ENCODE measurements at places on chromosomes 11 and 22.
A peak's percentile ranks its signal among the peaks of the same experiment; 100 is the strongest.

- DNase-seq, result peak; percentile 26
These were observed 9.2 kb upstream of the FAM83F start for GRCh38 chr22:39985383-39986035.

- DNase-seq, result no peak
These were observed 8.9 kb downstream of the TPST2 start for GRCh38 chr22:26581026-26581425.

- DNase-seq, result no peak
These were observed 32.9 kb downstream of the BMAL1 start for GRCh38 chr11:13310443-13310842.

DNA sequence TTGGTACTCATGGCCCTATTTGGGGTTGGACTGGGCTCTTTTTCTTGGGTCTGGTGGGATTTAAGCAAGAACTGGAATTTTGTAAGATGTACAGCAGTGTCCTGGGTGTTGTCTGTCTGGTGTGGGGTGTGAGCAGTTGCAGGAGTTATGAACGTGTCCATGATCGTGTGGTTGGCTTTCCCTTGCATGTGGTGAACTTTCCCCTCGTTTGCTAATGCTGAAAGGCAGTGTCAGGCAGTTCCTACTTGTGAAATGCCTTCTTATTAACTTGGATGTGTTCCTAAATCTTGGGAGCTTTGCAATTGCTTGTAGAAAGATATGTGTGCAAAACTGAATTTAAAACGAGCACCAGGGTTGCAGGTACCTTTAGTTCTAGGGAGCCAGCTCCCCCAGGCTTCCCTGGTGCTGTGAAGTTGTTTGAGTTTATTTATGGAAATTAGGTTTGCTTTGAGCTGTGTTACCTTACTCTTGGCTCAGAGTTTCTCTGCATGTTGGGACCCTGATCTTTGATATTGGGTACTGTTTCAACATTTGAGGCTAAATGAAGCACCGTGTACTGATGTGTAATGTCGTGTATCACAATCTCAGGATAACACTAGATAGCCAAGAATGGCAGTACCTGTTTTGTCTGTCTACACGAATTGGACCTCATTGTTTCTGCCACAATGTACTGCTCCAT lies 35.8 kb upstream of the HSD17B12 start:
- no peak for DNase-seq

- no peak for DNase-seq
These were observed 12.1 kb upstream of the MOGAT2 start for GRCh38 chr11:75705541-75705940.

GRCh38 chr11:119791047-119791446 lies 62.0 kb upstream of the NECTIN1 start:
- no peak for DNase-seq

DNA sequence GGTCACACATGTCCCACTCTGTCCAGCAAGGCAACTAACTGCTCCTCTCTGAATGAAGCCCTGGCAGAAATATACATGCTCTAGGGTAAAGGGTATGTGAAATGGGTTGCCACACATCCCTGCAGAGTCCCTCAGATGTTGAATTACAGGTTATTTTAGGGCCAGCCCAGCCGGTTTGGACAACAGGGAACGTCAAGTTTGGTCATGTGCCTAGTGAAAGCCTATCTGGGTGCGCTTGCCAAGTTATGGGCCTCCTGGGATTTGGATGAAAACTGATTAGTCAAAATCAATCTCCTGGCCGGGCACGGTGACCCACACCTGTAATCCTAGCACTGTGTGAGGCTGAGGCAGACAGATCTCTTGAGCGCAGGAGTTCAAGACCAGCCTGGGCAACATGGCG lies 10.4 kb downstream of the AP1B1 start:
- no peak for DNase-seq

- DNase-seq, result no peak
These were observed 155.4 kb downstream of the NELL1 start for GRCh38 chr11:20824773-20825172.

GRCh38 chr22:27663812-27664211 lies 137.7 kb downstream of the MN1 start:
- DNase-seq, result no peak

DNA sequence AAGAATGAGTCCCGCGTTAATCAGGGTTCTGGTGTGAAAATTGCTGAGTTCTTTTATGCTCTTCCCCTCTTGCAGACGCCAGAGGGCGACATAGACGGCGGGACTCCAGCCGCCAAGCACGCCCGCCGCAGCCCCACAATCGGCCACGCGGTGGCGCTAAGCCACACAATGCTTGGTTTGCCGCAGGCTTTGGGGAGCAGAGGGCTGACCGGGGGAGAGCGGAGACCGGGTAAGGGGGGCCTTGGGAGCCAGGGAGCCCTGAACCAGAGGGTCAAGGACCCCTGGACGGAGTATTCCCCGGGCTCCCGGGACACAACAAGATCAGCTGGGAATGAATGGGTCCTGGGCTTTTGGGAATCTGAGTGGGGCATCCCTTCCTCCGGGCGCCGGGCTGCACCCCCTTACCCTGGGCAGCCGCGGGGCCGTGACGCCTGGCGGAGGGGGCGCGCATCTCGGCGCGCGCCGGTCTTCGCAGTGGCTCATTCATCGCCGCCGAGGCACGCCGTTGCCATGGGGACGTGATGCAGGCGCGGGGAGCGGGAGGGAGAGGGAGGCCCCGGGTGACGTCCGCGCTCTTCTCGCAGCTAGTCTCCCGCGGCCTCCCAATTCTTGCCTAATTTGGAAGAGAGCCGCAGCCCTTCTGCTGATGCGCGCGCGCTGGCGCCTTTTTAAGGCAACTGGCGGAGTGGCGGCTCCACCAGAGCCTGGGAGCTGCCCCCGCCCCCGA lies 12.2 kb upstream of the NPAS4 start:
- DNase-seq, result peak; percentile 98

DNA sequence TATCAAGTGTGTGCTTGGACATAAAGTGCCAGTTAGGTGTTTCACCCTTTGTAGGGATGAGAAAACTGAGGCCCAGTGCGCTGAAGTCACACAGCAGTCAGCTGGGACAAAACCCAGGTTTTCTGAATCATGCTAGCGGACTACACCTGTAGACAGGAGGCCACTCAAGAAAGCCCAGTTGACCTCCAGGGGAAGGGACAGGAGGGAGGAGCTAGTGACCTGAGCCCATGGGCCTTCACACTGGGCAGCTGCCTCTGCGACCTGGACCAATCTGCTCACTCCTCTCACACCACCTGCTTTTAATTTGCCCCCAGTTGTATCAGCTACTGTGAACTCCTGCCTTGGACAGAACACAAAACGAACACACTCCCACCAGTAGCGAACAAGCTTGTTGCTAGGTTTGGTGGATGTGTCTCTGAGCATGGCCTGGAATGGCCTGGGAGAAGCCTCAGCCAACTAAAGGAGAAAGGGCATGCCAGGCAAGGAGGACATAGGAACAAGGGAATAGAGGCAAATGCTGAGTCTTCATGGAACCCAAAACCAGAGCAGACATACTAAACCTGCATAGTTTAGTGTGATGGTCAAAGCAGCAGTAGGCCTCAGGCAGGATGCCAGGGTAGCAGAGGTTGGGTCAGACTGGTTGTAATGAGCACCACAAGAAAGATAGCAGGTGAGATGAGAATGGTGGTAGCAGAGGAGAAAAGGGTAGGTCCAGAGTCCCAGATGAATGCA lies 7.2 kb downstream of the LMO1 start:
- no peak for DNase-seq

- no peak for DNase-seq
These were observed 47.2 kb downstream of the FBLN1 start for GRCh38 chr22:45549762-45550378.

DNA sequence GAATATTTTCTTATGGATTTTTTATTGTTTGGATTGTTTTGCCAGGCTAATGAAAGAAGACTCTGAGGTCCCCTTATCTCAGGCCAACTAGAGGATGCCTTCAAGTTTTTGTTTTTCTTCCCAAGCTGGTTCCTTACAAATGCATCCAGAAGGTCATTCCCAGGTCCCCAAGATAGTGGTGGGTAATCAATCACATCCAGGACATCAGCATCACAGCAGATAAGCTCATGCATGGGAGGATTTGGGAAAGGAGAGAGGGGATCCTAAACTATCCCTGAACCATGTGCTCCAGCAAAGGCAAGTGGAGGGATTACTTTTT lies 20.7 kb downstream of the FZD4 start:
- no peak for DNase-seq

DNA sequence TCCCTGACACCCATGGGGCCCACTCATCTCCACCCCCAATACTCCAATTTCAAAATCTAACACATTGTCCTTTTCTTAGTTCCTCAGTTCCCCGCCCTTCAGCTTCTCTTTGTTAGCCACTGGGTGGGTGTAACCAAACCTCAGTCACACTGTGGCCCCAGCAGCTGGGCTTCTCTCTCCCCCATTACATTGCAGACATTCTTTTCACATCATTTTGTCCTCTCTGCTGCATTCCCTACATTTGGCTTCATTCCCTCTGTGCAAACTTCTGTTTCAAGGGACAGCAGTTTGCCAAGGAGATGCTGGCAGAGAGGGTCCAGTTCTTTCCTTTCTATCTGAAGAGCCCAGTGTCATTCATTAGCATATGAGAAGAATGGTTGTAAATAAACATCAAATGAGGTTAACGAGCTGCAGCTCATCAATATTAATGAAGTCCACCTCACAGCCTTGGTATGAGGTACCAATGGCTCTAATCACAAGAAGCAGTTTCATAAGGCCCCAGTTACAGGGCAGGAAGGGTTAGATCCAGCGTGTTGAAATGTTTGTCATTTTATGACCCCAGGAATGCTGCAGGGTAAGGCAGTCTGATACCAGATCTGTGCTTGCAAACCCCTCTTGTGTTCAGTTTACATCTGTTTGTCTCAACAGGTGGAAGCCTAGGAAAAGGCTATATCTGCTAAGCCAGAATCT lies 72.3 kb downstream of the ARFGAP2 start:
- DNase-seq, result no peak

DNA sequence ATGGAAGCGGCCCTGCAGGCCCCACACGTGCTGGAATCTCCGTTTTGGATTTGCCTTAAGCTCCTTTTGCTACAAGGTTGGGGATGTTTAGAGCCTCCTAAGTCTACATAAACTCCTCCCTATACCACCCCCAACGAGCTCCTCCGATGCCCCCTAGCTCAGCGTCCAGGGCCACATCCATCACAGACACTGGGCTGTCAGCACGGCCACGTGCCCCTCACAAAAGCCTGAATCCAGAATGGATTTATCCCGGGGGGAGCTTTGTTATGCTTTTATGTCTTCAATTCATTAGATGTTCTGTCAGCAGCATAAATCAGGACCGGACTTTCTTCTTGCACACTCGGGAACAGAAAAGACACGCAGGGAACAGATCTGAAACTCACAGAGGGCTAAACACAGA lies 52.6 kb upstream of the CD82 start:
- DNase-seq, result no peak

DNA sequence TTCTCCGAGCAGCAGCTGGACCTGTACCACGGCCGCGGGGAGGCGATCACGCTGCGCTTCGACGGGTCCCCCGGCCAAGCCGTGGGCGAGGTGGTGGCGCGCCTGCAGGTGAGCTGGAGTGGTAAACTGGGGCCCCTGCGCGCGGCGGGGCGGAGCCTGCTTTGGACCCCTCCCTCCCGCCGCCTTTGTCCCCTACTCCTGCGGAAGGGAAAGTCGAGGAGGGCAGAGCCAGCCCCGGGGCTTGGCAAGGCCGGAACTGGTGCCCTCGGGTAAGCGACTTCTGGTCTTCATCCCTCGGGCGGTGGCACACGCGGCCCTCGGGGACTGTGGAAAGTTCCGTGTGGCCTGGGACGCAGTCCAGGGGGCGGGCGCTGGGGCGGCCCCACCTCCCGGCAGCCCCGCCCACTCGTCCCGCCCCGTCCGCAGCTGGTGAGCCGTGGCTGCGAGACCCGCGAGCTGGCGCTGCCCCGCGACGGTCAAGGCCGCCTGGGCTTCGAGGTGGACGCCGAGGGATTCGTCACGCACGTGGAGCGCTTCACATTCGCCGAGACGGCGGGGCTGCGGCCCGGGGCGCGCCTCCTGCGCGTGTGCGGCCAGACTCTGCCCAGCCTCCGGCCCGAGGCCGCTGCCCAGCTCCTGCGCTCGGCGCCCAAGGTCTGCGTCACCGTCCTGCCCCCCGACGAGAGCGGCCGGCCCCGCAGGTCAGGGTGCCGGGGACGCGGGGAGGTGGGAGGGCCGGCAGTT lies 9.2 kb downstream of the SIPA1 start:
- DNase-seq, result no peak

DNA sequence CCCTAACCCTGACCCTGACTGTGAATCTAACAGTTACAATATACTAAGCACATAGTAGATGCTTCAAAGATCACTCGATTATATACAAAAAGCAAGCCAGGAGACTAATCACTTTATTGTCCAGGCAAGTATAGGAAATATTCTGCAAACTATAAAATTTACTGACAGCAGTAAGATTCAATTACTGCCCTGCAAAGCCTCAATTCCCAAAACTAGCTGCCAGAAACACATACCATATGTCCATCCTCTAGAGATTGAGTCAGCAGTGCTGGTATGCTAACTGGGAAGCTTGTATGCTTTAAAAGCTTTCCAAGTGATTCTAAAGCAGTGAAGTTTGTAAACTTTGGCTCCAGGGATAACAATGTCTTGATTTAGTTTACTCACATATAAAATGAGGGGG lies 26.1 kb downstream of the CSTF3 start:
- DNase-seq, result no peak

DNA sequence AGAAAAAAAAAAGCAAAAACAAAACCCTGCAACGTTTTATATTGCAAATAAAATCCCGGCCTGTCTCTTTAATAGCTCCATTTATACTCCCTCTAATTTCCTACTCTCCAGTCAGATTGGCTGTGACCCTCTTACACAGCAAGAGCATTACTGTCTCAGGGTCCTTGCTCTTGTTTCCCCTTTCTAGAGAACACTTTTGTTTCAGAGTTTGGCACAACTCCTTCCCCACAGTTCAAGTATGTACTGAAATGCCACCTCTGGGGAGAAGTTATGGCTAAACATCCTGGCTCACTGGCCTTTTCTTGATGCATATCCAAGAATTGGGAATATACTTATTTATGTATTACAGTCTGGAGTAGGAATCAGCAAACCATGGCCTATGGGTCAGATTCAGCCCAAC lies 2.6 kb downstream of the CASP12 start:
- DNase-seq, result no peak

DNA sequence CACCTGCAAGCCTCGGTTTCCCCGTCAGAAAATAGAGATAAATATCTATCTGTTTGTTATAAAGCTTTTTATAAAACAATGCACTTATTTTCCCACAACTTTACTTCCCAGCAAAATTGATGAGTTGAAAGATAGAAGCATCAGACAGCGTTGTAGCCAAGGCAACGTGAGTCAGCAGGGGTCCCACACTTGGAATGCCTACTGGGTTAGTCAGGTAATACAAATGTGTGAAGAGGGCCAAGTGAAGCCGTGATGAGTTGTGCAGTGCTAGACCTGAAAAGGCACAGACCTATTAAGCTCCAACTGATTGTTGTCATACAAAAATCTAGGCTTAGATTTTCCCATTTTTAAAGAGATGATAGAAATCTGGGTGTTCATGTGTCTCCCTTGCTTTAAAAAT lies 118.7 kb downstream of the PGR start:
- no peak for DNase-seq

GRCh38 chr22:26748845-26749244 lies 91.5 kb downstream of the MIAT start:
- no peak for DNase-seq

GRCh38 chr11:22635689-22636088 lies 10.1 kb upstream of the FANCF start:
- DNase-seq, result no peak

Measured in activated naive CD8-positive, alpha-beta T cell treated with anti-CD3 and anti-CD28 coated beads, Interleukin-2, amount 50 U/mL, for 24 hours (primary cell).